Cortex of kidney (tissue), 1 donor: ENCODE measurements at places on chromosomes 6 and 20.

GRCh38 chr20:52996130-52996529 is 24.0 kb downstream of the TSHZ2 start:
- DNase-seq: no peak

GRCh38 chr6:14009431-14009830 is 84.7 kb downstream of the RNF182 start:
- DNase-seq: no peak

DNA sequence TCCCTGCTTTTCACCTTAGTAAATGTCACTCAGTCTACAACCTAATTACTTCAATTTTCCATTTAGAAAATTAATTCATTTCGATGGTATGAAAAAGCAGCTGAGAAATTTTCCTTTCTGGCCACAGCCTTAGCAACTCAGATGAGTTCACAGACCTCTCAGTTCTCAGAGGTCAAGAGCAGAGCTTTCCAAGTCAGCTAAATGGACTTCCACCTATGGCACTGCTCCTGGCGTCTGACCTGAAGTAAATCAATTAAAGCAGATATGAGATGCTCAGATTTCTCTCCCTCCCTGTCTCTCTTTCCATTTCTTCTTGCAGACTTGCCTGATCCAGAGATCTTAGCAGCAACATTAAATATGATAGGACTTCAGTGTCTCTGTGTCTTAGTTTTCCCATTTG is 412.6 kb downstream of the QKI start:
- DNase-seq: no peak

DNA sequence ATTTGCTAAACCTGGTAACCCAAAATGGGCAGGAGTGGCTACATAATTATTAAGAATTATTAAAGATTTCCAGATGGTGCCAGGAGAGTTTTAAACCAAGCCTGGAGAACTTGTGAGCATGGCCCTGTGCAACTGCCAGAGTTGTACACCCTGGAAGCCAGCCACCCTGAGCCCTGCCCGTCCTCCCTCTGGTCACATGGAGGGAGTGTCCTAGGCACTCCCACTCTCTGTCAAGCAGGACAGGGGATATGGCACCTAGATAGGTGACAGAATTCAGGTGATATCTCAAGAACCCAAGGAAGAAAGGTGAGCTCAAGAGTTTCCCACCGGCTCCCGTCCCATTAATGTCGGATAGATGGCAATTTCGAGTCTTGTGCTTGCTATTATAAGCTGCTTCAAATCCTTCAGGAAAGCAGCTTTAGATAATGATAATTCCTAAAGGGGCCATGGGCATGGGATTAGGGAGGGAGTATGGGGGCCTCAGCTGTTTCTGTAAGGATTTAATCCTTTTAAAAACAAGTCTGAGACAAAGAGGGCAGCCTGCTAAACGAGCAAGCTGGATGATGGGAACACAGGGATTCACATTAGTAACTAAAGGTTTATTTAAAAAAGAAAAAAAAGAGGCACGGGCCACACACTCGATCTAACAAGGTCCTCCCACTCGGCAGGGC is 169.1 kb downstream of the BMP7 start:
- DNase-seq: no peak

GRCh38 chr6:3343089-3343883 is 84.5 kb downstream of the PSMG4 start:
- DNase-seq: no peak

- no peak for DNase-seq
Observed at GRCh38 chr20:19609642-19610223, 148.3 kb upstream of the RIN2 start.

- DNase-seq: no peak
Observed at GRCh38 chr6:6796818-6797217, 208.3 kb downstream of the LY86 start.

DNA sequence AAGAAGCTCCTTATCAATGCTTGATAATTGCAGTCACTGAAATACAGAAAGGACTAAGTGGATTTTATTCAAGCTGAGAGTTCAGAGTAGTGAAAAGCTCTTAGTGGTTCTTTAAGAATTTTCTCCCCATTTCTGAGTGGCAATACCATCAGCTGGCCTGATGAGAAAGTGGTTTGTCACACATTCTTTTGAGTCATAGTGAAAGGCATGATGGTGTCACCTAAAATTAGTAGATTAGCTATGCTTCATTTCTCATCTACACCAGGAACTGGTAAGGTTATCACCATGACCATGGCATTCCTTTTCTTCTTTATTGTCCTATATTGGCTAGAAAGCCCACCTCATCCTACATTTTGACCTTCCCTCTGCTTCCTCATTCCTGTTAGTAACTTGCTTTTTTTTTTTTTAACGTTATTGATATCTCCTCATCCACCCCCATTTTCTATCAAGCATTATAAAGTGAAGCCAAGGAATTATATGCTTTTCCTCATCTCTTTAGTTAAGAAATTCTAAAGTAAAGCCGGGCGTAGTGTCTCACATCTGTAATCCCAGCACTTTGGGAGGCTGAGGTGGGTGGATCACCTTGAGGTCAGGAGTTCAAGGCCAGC is 67.4 kb upstream of the LOC128125822 start:
- DNase-seq: no peak

DNA sequence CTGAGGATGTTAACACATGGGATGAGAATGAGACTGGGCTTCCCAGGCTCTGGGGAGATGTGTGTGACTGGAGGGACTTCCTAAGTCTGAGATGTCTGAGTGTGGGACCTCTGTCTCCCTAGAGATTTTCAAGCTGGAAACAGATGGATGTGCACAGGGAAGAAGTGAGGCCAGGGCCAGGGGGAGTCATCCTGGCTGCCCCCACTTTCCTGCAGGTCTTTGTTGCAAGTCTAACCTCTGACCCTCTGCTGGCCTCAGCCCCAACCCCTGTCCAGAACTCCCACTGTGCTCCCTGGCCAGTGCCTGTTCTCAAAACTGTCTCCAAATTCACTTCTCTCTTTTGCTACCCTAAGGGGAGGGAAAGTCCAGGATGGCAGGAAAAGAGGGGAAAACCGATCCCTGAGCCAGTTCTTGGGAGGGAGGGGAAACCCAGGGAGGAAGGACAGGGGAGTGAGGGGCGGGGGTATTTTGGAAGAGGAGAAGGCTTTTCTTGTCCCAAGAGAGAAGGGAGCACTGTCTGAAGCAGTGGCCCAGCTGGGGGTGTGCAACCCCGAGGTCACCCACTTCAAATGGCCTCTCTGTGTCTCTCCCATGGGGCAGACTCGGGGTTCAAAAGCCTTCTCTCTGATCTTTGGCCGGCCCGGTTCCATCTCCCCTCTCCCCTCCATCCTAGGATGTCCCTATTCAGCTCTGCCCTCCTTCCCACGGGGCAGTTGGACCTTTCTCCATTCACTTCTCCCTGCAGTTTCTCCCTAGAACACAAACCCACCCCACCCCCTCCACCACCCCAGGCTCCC is 3.1 kb downstream of the PPP1R18 start:
- no peak for DNase-seq

DNA sequence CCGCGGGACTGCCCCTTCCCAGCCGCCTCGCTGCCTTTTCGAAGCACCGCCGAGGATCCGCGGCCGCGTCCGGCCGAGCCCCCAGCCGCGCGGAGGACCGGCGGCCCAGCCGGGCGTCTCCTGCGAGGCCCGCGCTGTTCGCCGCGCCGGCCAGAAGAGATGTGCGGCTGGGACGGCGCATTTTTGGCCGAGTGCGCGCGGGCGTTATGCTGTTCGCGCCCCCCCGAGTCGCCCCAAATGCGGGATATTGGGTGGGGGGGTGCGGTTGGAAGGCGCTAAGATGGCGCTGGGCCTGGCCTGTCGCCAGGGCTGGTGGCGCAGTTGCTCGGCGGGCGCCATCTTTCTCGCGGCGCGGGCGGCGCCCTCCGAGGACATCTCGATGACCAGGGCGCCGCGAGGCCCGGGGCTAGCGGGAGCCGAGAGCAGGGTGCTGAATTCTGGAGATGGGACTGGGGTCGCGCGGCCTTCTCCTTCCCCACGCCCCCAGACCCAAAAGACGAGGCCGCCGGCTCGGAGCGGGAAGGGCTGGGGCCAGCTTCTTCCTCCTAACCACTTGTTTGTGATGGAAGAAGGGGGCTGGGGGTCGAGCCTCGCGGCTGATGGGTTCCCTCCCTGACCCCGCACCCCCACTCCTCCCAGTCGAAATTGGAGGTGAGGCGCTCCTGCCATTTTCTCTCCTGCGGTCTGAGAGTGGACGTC is 1.5 kb downstream of the BICRAL start:
- no peak for DNase-seq

GRCh38 chr6:112227992-112228391 is 26.4 kb downstream of the LAMA4 start:
- no peak for DNase-seq
